Esophagus muscularis mucosa (tissue), 4 donors: ENCODE measurements at places on chromosomes 2 and 18.

GRCh38 chr2:28895189-28895893 lies 874 bp downstream of the WDR43 start:
- no peak for DNase-seq

- no peak for DNase-seq
Observed at GRCh38 chr2:10427618-10427949, 20.5 kb downstream of the ODC1 start.

GRCh38 chr2:47160660-47161059 lies 5.6 kb upstream of the STPG4 start:
- no peak for DNase-seq

DNA sequence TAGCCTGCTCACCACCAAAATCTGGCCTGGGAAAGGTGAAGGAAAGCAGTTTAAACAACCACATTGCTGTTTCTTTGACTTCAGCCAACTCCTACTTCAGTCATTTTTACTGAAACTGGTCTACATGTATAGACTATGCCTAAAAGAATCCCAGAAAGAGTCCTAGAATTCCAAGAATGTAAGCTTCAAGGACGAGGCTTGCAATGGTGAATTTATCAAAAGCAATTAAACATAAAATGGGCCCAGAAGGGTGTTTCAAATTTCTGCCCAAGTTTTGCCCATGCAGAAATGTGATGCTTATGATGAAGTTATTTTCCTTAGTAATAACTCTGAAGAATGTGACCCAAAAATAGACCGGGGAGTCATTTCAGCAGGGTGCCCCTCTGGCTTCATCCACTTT lies 16.6 kb downstream of the EN1 start:
- DNase-seq = no peak

- DNase-seq = no peak
Observed at GRCh38 chr2:131035112-131035825, 58.0 kb downstream of the FAM168B start.

GRCh38 chr18:1965541-1965940 lies 605.8 kb downstream of the METTL4 start:
- no peak for DNase-seq

- no peak for DNase-seq
Observed at GRCh38 chr2:201769666-201770373, 10.9 kb downstream of the ALS2 start.

DNA sequence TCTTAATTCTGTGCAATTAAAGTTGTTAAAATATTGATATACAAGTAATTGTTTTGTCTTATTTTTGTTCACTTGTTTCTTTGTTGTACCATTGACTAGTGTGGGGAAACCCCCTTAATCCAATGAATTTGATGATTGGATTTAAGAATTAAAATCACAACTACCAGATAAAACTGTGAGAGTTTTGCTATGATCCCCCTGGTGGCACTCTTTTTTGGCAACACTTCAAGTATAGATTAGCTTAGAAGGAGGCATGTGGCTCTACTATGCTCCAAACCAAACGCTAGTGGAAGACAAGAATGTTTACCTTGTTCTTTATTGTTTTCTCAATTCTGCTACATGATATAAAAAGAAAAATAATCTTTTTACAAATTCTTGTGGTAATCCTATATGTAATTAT lies 477.8 kb upstream of the ETAA1 start:
- DNase-seq = no peak

DNA sequence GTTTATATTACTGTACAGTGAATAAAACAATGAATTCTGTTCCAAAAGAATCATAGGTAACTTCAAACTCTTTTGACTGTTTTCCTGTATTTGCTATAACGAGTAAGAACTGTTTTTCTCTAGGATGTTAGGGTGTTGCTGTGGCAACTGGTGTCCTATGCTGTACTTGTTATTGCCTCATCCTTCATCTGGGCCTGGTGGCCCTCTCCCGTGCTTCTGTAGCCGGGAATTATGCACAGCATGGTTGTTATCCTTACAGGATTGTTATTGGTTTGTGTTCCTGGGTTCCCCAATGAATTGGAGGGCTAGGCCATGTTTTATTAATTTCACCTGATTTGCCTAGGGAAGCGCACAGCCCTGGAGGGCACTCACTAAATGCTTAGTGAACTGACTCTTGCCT lies 279.2 kb downstream of the PTPRM start:
- DNase-seq = no peak

- DNase-seq = no peak
Observed at GRCh38 chr2:50535971-50536759, 495.8 kb downstream of the NRXN1 start.

DNA sequence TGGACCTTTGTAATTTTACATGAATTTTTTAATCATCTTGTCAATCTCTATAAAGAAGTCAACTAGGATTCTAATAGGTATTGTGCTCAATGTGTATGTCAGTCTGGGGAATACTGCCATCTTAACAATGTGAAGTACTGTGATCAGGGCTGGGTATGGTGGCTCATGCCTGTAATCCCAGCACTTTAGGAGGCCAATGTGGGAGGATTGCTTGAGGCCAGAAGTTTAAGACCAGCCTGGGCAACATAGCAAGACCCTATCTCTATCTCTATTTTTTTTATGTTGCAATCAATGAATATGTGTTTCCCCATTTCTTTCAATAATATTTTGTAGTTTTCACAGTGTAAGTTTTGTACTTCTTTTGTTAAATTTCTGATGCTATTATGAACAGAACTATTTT lies 185.0 kb downstream of the DYM start:
- no peak for DNase-seq

DNA sequence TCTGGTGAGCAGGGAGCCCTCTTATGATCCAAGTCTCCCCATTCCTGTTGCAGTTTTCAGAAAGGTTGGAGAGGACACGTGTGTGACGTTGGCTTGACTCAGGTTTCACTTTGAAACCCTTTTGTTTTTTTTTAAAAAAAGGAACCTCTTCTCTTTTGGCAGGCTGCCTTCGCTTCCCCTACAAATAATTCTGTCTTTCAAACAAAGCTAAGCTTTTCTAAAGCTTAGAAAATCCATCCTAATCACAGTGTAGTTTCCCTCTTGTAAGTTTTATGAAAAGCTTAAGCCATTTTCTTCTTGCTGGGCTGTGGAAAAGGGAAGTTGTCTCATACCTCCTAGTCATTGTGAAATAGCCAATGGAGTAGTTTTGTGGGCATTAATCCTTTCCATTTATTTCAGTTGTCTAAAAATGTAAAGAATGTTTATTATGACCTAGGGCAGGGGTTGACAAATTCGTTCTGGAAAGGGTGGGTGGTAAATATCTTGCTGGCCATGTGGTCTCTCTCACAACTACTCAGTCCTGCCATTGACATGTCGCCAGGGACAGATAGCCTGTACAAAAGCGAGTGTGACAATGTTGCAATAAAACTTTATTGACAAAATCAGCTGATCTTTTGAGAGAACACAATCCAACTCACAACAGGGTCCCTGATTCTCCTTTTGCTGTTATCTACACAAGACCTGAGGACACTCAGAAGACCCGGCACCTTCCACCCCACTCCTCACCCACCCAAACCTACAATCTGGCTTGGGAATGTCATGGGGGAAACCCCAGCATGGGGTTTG lies 878.8 kb downstream of the RNF144A start:
- no peak for DNase-seq

- peak; percentile 90 for DNase-seq
Observed at GRCh38 chr18:75265872-75266271, 55.3 kb downstream of the TSHZ1 start.

- no peak for DNase-seq
Observed at GRCh38 chr2:239726631-239727181, 298.4 kb downstream of the NDUFA10 start.

DNA sequence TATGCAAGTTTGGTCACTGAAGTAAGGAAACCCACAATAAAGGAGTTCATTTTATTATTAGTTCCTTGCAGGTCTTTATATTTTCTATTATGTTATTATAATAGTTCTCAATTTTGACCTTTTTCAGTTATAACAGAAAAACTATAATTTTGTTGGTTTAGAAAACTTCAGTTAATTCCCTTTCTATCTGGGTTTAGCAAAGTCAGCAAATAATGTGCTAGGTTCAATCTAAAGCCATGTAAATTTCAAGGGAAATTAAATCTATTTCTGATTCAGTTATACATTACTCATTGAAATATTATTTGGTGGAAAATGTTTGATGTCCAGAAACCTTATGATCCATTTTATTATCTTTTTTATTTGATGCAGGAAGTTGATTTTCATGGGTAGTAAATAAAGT lies 43.7 kb downstream of the MYL1 start:
- DNase-seq = no peak

GRCh38 chr2:40401896-40402295 lies 50.0 kb downstream of the SLC8A1 start:
- no peak for DNase-seq

GRCh38 chr18:5895876-5896740 lies 786 bp upstream of the TMEM200C start:
- DNase-seq = no peak

- DNase-seq = no peak
Observed at GRCh38 chr2:3307236-3307635, 70.4 kb downstream of the EIPR1 start.

GRCh38 chr2:114001937-114002336 lies 112.0 kb downstream of the ACTR3 start:
- DNase-seq = peak; percentile 74

DNA sequence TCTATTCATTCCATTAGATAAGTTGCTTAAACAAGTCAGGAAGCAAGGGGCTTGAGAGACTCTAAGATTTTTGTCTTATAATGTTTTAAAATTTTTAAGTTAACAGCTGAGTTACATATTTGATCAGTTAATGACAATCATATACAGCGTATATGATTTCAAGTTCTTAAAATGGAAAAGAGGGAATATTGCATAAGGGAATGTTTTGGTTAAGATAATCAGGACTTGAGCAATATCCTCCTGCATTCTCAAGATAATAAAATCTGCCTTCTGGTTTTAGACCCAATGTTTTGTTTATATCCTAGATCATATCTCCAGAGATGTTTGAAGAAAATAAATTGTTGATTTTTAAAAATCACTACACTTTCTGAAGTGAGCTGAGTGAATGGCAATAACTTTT lies 13.4 kb upstream of the DYNC1I2 start:
- no peak for DNase-seq

DNA sequence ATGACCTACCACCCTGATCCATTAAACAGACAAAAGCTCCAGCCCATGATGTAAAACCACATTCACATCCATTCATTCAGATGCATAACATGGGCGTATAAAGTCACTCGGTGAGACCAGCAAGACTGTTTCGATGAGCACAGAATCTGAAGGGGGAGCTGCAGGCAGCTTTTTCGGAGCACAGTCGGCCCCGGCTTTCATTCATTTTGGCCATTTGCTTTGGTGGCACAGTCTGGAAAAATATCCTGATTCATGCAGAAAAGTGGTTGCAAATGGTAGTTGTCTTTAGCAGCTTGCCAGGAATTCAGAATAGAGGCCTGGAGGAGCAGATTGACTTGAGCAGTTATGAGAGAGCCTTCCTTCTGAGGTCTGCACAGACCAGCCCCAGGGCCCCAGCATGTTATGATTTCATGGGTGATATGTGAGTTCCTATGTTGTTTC lies 11.2 kb downstream of the ARID5A start:
- DNase-seq = no peak

DNA sequence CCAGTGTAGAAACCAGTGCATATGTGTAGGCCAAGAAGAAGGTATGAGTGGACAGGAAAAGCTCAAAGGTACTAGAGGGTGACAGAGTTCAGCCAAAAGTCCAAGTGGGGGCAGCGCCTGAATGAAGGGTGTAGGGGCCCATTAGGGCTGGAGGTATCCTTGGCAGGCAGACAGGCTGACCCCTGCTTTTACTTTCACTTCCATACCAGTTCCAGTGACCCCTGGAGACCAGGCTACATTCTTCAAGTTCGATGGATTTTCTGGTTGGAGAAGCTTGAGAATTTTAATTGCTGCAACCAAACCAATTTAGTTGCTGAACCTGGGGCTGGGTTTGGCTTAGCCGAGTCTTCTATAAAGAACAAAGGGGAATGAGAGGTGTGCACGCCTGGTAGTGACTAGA lies 42.3 kb upstream of the MRPL33 start:
- no peak for DNase-seq
